Hematopoietic multipotent progenitor cell treated with erythropoietin and hydrocortisone succinate and interleukin-3 and kit ligand, for 8 days (in vitro differentiated cells): ENCODE measurements at places on chromosomes 6 and 20.

- DNase-seq: no peak
Observed at GRCh38 chr6:44621846-44622245, 234.3 kb downstream of the CDC5L start.

DNA sequence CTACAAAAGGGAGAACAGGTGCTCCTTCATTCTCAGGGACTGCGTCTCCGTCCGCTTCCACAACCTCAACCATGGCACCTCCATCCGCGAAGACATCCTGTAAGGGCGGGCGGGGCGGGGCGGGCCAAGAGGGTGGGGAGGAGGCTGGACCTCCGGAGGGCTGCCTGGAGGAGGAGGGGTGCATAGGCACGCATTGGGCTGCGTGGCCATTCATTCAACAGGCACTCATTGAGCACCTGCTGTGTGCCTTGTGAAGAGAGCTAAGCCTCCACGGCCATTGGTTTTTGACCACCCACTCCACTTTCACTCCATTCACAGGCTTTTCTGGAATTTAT is 435 bp downstream of the ZSWIM3 start:
- no peak for DNase-seq

GRCh38 chr20:49624317-49624716 is 56.4 kb upstream of the PTGIS start:
- no peak for DNase-seq

DNA sequence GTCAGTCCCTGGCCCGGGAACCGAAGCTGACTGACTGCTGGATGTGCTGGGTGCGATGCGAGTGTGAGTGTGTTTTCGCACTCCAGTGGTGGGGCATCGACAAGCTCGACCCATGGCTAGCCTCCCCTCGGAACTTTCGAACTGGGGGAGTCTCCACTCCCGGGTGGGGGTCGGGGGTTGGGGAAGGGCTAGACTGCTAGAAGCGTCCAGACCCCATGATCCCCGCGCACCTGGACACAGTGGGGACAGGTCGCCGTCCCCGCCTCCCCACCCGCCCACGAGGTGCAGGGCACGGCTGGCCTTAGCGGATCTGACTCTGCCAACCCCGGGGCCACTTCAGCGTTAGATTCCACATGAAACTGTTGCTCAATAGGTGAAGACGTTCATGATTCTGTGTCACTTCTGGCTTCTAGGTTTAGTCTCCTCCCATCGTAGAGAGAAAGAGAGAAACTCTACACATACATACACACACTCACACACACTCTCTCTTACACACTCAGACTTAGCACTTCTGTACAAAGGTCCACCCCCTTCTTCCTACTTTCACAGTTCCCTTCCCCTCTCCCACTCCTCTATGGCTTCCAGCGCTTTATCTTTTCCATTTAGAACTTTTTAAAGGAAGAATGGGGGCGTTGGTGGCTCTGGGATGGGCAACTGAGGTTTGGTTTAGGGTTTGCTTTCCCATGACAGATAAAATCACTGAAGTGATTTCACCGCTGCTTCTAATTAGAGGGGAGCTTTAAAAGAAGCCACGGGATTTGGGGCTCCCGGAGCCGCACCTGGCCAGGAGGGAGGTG is 5.1 kb upstream of the TFAP2A start:
- no peak for DNase-seq

DNA sequence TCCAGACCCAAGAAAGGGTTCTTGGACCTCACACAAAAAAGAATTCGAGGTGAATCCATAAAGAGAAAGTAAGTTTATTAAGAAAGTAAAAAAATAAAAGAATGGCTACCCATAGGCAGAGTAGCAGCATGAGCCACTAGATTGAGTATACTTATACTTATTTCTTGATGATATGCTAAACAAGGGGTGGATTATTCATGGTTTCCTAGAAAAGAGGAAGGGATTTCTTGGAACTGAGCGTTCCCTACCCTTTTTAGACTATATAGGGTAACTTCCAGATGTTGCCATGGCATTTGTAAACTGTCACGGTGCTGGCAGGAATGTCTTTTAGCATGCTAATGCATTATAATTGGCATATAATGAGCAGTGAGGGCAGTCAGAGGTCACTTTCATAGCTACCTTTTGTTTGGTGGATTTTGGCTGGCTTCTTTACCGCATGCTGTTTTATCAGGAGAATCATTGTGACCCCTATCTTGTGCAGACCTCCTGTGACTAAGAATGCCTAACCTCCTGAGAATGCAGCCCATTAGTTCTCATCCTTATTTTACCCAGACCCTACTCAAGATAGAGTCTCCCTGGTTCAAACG is 44.3 kb downstream of the TENT5A start:
- no peak for DNase-seq

DNA sequence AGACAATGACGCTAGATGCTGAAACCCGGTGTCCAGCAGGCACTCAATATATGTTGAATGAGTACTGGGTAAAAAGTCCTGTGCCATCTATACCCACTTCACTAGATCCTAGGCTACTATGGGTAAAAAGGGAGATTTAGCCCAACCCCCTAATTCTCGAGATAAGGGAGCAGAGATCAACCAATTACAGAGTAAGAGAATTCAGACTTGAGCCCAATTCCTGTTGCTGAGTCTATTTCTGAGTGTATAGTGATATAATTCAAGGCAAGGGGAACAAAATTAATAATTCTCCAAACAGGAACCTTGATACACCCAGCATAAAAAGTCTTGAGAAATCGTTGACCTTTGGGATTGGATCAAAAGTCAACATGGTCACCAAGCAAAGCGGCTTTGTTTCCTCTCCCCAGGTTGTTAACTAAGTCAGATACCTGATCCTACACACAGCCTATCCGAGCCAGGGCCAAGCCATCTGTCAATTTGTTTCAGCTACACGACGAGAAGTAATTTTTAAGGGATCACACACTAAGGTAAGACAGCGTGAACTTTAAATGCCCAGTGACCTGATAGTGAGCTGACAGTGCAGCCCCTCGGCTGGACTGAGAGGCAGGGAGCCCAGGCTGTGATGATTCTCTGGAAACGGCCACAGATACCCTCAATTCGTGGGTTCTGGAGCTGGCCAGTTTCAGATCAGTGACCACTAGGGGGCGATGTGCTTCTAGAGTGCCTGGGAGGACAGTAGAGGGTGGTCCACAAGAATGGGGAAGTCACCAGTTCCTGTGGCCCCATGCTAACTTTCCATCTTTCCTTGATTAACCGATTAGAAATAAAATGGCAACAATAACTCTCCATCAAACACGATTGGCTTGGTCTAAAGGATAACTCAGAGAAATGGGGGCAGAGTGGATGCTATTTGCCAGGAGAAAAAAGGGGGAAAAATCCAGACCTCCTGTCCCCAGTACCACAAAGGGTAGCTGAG is 46.2 kb downstream of the SLC22A23 start:
- DNase-seq: peak; percentile 85

DNA sequence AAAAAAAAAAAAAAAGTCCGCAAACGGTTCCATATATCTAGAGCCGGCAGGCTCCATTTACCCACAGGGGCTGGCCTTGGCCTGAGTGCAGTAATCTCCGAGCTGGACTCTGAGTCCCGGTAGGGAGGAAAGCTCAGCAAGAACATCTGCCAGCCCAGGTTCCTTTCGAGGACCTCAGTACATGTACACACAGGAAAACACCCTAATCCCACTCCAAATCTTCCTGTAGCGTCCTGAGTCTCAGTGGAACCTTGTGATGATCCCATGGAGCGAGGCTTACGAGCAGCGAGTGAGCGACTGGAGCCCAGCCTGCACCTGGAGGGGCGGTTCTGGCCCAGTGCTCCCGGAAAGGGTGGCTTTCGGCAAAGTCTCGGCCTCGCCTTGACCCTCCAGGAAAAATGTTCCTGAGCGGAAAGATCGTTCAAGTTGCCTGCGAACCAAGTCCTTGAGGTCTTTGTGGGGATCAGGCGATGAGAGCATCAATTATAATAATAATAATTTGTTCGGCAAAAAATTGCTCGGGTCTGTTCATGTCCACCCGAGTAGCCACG is 32.1 kb downstream of the PRSS16 start:
- no peak for DNase-seq

DNA sequence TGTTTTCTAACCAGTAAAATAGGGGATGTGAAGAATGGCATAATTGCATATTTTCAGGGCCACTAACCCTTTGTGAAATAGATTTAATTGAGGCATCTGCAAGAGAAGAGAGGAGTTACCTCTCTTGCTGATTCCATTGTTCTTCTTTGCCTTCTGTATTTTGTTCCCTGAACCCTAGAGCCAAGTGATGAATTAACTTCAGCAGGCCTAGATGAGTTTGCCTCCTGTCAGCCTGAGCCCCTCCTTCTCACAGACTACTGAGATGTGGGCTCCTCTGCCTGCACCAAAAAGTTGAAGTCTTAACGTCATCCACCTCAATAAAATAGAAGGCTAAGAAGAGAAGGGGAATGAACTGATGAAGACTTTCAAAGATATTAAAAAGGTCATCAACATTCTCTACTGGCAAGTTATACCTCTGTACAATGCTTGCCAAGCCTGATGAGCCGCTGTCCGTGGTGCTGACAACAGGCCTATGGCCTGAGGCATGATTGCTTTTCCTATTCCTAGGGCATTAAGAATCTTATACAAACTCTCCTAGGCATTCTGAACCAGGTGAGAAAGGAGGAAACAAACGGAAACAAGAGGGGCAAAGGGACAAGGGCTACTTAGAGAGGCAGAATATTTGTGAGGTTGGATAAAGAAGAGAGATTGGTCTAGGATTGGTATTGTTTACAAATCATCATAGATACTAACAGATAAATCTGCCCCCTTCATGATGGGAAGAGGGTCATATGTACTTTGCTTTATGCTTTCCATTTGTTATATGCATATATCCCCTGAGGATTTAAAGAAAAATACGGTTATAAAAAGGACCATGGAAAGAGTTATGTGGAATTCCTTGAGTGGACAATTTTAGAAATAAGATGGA is 46.8 kb downstream of the CD24 start:
- peak; percentile 59 for DNase-seq

GRCh38 chr6:156691018-156691417 is 86.2 kb upstream of the ARID1B start:
- DNase-seq: no peak

DNA sequence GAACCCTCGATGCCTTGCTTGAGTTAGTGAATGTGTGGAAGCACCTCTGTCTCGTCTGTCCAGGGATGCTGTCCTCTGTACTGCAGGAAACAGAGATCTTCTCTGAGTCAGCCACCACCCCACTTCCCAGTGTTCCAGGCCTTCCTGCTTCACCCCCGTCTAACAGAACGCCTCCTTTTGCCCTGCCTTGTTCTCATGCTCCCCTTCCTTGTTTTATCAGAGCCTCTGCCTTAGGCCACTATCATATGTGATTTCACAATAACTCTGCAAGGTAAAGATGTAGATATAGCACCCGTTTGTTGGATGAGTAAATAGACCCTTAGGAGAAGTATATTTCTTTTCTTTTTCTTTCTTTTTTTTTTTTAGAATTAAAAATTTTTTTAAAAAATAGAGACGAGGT is 106.7 kb upstream of the CLDN20 start:
- DNase-seq: no peak

- DNase-seq: no peak
Observed at GRCh38 chr6:154267508-154268106, 89.0 kb downstream of the IPCEF1 start.

GRCh38 chr6:5270093-5270680 is 8.9 kb downstream of the FARS2 start:
- DNase-seq: peak; percentile 83

GRCh38 chr6:165987483-165988301 is 180.0 kb downstream of the TBXT start:
- no peak for DNase-seq

- DNase-seq: no peak
Observed at GRCh38 chr6:41208439-41209106, 7.6 kb upstream of the TREML2 start.

GRCh38 chr6:36757943-36758508 is 60.4 kb downstream of the RAB44 start:
- no peak for DNase-seq

GRCh38 chr20:56372850-56373249 is 14.1 kb downstream of the FAM210B start:
- peak; percentile 21 for DNase-seq

DNA sequence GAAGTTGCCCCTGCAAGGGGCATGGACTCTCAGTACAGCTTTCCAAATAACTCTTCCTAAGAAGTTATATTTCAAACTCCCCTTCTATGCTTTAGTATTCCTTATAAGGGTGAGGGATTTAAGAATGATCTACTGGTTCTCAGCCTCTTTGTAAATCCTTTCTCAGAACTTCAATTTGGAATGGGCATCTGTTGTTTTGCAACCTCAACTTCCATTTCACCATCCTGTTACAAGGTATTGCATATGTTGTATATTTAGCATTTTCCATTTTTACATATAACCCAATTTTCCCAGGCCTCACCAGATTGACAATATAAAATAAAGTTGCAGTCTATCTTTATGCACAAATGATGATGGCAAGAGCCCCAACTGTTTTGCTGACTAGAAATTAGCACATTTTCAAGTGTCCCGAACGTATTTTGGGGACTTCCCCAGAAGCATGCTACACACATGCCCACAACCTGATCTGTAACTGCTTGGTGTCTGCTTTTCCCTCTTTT is 154.9 kb upstream of the CARMIL1 start:
- no peak for DNase-seq

DNA sequence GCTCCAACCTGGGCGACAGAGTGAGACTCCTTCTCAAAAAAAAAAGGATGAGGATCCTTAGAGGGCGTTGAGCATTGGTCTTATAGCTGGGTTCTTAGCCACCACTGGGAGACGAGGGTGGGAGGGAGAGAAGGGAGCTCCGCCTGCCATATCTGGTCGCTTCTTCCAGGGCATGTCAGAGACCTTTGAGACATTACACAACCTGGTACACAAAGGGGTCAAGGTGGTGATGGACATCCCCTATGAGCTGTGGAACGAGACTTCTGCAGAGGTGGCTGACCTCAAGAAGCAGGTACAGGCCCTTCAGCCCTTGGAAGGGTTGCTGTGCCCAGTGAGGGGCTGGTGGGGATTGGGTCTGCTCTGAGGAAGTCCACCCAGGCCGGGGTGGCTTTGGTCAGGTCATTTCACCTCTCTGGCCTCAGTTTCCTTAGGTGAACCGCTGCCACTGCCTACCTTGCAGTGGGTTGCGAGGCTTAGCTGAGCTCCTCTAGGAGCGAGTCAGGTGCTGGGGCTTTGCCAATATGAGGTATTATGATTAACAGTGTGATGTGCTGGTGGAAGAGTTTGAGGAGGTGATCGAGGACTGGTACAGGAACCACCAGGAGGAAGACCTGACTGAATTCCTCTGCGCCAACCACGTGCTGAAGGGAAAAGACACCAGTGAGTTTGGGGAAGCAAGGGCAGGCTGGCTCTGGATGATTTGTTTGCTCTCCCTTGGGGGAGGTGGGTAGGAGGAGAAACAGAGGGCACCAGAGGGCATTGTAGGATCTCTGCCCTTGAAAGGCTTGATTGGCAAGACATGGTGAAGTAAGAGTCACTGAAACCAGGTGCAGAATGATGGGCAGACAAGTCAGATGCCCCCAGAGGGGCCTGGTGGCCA is 8.5 kb downstream of the CNPY3 start:
- DNase-seq: no peak

DNA sequence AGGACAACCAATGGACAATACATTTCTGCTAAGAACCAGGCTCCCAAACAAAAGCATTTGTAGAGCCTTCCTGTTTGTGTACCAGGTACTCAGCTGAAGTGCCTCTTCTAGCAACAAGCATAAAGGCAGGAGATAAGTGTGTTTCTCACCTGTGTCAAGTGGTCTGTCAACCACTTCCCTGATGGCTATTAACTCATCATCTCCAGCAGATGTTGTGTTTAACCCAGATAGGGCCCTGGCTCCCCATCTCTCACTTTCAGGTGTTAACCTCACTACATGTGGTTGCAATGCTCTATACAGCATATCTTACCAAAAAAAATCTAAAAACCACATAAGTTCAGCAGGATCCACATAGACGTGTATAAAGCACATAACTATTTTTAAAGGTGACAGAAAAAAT is 9.6 kb upstream of the IL17A start:
- DNase-seq: no peak
